ENCODE measurements at places on chromosomes 3 and 15.

- no peak for DNase-seq
These were observed 41.2 kb downstream of the ADIPOQ start for GRCh38 chr3:186883686-186884058.

GRCh38 chr3:32968920-32969389 is 17.5 kb downstream of the CCR4 start:
- DNase-seq, result no peak

GRCh38 chr3:7307410-7307809 is 446.5 kb downstream of the GRM7 start:
- DNase-seq, result no peak

- no peak for DNase-seq
These were observed 59.1 kb downstream of the SENP7 start for GRCh38 chr3:101453961-101454360.

DNA sequence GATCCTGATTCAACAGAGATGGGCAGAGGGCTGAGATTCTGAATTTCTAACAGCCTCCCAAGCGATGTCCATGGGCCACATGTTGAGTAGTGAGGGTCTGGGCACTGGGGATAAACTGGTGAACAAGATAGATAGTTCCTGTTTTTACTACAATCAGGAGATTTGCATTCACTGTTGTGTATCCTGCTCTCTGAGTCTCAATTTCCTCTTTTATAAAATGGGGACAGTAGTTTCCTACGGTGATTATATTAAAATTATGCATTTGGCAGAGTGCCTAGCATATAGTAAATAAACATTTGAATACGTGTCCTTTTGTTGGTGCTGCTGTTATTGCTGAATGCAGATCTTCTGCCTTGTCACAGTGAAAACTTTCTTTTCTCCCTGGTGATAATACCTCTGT is 102.5 kb downstream of the MYH15 start:
- DNase-seq, result no peak

GRCh38 chr15:85099195-85099803 is 117.6 kb downstream of the PDE8A start:
- DNase-seq, result no peak

GRCh38 chr3:3015185-3016089 is 94.7 kb downstream of the IL5RA start:
- DNase-seq, result no peak

GRCh38 chr3:181534781-181535221 is 176.9 kb upstream of the SOX2 start:
- DNase-seq, result no peak

Data from CD8-positive, alpha-beta memory T cell (primary cell).